Endodermal cell (in vitro differentiated cells): ENCODE measurements at places on chromosomes 3 and 15.

GRCh38 chr15:62929000-62929357 is 113.6 kb upstream of the TPM1 start:
- no peak for DNase-seq

GRCh38 chr3:98979296-98979695 is 77.8 kb upstream of the DCBLD2 start:
- no peak for DNase-seq

DNA sequence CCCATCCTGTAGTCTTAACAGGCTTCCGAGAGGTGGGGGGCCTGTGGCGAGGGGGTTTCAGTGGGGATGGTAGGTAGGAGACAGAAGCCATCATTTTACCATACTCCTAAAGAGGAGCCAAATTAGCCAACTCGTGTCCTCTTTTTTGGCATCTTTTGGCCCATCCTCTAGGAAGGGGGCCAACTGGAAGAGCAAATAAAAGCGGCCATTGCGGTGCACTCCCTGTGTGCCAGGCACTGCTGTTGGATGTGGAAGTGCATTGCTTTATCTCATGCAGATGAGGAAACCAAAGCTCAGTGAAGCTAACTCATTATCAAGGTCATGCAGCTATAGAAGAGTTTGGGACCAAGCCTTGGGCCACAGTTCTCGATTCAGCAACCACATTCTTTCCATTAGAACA is 6.1 kb downstream of the SEMA4B start:
- DNase-seq: no peak

- peak; percentile 49 for DNase-seq
Observed at GRCh38 chr3:195043607-195044339, 227.2 kb downstream of the XXYLT1 start.

GRCh38 chr15:83327041-83327440 is 42.6 kb upstream of the BNC1 start:
- DNase-seq: no peak

DNA sequence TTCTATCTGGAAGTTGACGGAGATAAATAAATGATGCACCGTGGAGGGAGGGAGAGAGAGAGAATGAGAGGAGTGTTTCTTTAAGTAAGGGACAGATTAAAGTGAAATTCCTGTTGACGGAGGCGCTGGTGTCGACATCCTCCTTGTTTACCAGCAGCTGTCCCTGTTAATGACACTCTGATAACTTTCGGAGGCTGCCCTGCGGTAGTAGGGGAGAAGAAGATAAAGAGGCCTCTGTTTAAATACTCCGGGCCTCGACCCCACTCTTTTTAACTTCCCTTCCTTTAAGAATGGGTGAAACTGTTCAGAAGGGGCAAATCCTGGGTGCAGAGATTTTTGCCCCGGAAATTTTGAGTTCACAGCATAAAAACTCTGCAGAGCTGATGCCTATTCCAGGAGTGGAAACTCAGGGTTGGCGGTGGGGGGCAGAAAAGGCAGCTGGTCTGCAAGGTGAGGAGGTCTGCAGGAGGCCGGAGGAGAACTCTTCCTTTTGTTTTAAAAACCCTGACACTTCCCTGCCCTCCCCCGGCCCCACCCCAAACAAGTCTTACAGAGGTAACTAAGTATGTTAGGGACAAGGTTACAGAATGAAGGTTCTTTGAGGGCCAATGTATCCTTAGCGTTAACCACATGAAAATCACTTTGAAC is 276.6 kb upstream of the NR2F2 start:
- DNase-seq: peak; percentile 83

- no peak for DNase-seq
Observed at GRCh38 chr15:66675446-66675845, 26.6 kb upstream of the SMAD6 start.

DNA sequence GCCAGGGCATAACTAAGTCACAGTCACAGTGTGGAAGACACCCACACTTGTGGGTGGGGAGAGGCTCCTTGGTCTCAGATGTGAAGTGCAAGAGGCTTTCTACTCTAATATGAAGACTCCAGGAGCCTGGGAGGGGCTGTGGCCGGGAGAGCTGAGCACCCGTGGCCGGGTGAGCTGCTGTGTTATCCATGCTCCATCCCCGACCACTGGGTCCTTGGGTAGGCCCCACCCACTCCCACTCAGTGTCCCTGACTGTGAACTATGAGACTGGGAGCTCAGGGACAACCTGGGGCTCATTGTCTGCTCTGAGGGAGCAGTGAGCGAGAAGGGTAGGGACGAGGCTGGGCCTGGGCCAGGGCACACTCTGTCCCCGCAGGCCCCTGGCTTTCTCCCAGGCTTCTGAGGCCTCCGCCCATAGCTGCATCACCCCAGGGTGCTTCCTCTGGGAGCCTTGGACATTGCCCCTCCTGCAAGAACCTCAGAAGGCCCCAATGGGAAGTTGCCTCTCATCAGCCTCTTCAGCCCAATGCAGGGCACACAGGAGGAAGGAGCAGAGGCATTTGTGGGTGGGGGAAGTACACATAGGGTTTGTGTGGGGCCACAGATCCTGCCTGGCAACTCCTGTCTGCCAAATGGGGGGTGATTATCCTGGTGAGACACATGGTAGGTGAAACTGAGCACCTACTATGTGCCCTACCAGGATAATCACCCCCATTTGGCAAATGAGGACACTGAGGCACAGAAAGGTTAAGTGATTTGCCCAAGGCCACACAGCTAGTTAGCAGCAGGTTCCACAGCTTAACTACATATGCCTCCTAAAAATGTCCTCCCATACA is 2.4 kb downstream of the ANPEP start:
- no peak for DNase-seq

DNA sequence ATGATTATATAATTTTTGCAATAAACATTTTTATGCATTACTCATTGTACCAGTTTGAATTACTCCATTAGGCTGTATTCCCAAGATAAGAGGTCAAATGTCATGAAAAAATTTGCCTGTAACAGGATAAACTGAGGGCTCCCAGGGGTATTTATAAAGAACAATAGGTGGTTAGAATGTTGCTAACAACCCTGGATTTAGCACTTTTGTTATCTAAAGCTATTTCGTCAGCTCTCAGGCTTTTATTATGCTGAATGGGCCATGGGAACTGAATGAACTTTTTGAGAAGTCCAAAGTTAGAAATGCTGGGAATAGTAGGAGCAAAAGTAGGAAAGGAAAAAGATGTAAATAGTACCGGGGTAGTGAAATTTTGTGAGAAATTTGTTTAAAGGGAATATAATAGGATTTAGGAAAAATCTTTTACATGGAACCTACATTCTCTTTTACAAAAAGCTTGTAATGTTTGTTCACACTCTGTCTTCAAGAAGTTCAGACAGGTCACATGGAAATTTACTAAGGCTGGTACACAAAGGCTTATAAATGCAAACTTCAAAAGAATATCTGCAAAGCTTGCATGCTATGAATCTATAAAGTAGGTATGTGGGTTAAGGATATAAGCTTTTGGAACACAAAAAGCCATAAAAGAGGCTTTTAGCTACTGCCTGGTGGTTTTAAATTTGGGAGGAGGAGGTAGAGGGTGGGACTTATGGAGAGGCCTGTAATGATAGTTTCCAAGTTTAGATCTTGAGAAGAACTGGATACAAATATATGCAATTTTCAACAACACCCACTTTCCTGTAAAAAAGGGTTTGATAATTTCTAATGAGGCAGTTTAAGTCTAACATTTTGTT is 445.8 kb upstream of the NAALADL2 start:
- no peak for DNase-seq

GRCh38 chr15:31732726-31733125 is 297.6 kb upstream of the CHRNA7 start:
- no peak for DNase-seq

DNA sequence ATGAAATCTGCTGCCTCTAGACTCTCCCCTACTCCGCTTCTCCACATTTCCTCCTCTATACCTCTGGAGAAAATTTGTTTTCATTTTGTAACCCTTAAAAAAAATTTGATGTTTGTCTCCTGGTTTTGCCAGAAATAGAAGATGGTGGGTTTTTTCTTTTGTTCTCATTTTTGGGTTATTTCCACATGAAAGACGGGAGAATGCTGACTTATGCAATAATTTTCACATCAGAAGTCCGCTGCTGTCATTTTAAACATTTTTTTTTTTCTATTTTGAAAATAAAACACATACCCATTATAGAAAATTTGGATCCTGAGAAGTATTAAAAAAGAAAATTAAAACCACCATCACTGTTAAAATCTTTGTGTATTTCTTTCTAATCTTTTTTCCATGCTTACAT is 320.8 kb upstream of the NR2E3 start:
- DNase-seq: no peak

DNA sequence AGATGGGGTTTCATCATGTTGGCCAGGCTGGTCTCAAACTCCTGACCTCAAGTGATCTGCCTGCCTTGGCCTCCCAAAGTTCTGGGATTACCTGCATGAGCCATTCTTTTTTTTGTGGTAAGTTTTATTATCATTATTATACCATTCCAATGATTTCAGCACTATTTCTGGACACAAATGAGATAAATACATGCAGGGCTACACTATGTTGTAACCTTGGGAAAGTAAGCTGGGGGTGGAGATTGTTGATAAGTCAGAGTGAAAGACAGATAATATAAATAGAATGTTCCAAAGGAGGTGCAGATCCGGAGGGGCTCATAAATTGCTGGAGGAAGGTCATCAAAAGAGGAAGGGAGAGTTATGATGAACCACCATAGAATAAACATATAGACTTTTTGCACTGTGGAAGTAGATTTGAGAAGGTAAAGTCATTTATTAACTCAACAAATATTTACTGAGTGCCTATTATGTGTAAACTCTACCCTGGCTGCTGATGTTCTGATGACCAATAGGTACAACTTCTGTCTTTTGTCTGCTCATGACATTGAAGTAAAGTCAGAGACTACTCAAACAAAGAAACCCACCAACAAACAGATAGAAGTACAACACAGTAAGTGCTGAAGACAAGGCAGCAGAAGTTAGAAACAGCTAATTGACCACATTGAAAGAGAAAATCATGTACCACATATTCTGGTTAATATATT is 478.9 kb upstream of the GOLIM4 start:
- DNase-seq: no peak

DNA sequence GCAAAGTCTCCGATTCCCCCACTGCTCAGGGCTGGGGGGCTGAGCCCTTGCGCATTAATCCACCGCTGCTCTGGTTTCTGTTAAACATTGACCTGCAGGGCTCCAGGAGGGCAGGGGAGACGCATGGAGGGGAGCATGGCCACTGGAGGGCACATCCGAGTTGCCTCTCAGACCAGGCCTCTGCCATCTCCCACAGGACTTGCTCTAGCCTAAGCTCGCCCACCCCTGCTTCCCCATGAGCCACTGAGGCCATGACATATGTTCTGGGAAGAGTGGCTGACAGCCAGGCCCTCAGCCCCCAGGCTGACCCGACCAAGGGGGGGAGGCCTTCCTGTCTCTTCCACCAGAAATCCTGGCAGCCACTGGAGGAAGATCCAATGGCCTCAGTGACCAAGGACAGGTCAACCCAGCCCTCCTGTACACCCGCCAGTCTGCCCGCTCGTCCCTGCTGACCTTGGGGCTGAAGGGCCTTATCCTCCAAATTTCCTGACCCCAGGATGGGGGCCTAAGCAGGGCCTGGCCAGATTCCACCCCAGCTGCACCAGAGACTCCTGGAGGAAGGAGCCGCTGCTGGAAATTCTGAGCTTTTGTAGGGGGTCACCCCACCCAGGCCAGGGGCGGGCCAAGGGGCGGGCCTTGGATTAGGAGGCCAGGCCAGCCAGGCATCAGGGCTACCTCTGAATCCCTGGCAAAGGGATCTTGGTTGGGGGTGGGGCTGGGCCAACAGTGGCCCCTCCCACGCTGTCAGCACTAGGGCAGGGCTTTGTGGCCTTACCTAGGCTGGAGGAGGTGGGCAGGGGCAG is at the start of gene HYAL1:
TSS of gene HYAL1 (minus strand) at position 562 of the 803 bp plus-strand sequence. CDS start 618 bp downstream, outside the sequence.
- peak; percentile 87 for DNase-seq

DNA sequence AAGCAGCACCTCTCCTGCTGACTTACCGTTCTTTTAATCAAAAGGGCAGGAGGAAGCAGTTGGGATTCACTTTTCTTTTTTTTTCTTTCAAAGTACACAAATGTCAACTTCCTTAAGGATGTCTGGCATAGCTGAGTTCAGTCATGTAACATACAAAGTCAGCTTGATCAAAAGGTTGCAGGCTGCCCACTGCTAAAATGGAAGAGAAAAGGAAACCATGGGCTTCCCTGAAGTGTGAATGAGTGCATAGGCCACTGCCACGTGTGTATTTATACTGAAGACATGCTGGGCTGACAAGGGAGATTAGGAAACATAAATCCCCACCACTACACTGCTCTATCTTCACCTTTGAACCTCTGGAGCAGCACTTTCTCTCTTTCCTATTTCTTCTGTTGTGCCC is 312.5 kb downstream of the TIGIT start:
- DNase-seq: no peak

- DNase-seq: no peak
Observed at GRCh38 chr3:79887213-79887612, 119.4 kb upstream of the ROBO1 start.

- no peak for DNase-seq
Observed at GRCh38 chr3:123632161-123632655, 47.4 kb upstream of the HACD2 start.

DNA sequence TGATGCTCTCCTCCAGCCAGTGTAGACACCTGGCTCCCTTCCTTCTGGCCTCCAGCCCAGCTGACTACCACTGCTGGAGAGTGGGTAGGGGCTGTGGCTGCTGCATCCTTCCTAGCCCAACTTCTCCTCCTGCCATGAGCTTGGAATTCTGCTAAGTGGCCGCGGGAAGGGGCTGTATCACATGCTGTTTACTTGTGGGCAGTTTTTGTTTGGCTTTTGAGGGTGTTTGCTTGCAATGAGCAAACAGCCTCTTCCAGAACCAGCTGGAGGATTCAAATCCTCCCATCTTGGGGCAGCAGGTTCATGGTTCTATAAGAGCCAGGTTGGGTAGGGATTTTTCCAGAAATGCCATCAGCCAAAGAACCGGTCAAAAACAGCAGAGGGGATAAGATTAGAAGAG is 9.0 kb downstream of the GASK1A start:
- no peak for DNase-seq

DNA sequence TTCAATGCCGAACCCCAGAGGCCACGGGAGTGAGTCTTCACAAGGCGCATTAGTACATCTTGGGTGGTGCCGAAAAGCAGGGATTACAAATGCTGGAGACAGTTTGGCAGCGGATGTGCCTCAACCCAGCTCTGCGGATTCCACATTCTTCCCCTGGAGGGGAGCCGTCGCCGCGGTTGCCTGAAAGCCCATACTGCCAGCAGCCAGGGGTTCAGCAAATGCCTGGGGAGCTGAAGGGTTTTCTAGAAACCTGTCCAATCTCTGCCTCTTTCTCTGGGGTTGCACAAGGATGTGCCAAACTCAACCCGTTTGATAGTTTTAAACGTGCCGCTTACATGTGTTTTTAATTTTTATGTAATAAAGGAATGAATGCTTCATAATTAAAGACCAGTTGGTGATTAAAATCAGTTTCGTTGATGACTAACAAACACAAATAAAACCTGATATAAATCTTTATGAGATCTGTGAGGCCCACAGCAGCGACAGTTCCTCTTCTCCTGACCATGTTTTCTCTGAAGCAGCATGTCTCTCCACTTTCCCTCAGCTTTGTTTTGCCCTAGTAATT is 74.6 kb upstream of the LEKR1 start:
- peak; percentile 92 for DNase-seq

DNA sequence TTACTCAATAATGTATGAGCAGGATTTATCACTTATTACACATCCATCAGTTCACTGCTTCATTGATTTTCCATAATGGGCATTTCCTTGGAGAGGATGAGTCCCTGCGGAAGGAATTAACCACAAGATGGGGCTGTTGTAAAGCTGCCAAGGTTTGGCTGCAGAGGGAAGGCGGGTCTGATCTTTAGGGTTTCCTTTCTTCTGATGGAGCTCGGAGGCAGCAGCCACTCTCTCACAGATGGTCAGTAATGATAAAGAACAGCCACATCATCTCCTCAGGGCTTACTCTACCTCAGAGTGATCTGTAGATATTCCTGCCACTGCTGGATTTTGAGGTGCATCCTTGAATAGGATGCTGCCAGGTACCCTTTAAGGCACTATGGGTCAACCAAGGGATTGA is 115.2 kb downstream of the USP13 start:
- DNase-seq: peak; percentile 82
